ENCODE measurements at places on chromosomes 4 and X.

GRCh38 chr4:24662056-24662455 lies 77.7 kb upstream of the DHX15 start:
- DNase-seq: no peak

DNA sequence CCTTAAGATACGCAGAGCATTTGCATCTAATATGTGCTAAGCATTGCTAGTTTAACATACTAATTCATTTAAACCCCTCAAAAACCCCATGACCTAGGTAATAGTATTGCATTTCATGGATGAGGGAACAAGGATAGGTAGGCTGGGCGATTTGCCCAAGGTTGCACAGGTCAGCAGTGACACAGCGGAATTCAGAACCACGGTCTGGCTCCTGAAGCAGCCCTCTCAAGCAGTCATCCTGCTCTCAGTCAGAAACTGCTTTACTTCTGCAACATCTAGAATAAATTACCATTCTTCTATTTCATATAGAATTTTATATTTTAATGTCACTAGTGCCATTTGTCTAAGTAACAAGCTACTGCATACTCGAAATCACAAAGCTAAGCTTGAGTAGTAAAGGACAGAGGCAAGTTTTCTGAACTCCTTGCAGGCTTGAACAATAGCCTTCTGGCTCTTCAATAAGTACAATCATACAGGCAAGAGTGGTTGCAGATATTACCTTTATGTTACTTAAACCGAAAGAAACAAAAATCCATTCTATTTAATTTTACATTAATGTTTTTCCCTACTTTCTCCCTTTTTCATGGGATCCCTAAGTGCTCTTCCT lies 555 bp upstream of the SPP1 start:
- DNase-seq: no peak

- no peak for DNase-seq
These were observed 12.2 kb upstream of the TMEM128 start for GRCh38 chr4:4260185-4260751.

GRCh38 chr4:147206807-147207206 lies 261.1 kb upstream of the TTC29 start:
- DNase-seq: no peak

GRCh38 chrX:48278958-48279357 lies 23.8 kb downstream of the SSX1 start:
- no peak for DNase-seq

GRCh38 chr4:99893839-99894160 lies 427 bp downstream of the LAMTOR3 start:
- no peak for DNase-seq

GRCh38 chrX:333611-334311 lies 15.2 kb upstream of the GTPBP6 start:
- DNase-seq: no peak

- no peak for DNase-seq
These were observed 32.7 kb upstream of the JADE1 start for GRCh38 chr4:128776794-128777216.

- DNase-seq: no peak
These were observed 32.4 kb downstream of the ATP2B3 start for GRCh38 chrX:153549807-153550206.

- no peak for DNase-seq
These were observed 82.8 kb downstream of the ARSF start for GRCh38 chrX:3124031-3124430.

- no peak for DNase-seq
These were observed 44.0 kb downstream of the RELL1 start for GRCh38 chr4:37641886-37642849.

DNA sequence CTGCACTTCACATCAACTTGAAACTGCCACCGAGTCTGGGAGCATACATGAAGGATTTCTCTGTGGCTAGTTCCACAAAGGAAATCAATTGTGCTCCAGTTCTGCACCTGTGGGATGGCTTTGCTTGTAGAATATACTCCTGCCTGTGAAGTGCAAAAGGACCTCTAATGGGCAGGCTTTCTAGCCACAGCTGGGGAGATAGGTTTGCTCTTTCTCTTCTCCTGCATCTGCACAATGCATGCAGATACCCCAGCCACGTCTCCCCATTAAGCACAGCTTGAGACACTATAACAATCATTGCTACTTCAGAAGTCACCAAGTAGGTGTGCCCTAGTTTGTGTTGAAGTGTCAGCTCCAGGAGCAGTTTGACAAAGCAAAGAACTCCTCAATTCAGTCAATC lies 364.6 kb downstream of the ZIC3 start:
- DNase-seq: no peak

- DNase-seq: no peak
These were observed 84.7 kb downstream of the SCD5 start for GRCh38 chr4:82713856-82714255.

GRCh38 chr4:74628852-74629620 lies 165.3 kb downstream of the BTC start:
- no peak for DNase-seq

DNA sequence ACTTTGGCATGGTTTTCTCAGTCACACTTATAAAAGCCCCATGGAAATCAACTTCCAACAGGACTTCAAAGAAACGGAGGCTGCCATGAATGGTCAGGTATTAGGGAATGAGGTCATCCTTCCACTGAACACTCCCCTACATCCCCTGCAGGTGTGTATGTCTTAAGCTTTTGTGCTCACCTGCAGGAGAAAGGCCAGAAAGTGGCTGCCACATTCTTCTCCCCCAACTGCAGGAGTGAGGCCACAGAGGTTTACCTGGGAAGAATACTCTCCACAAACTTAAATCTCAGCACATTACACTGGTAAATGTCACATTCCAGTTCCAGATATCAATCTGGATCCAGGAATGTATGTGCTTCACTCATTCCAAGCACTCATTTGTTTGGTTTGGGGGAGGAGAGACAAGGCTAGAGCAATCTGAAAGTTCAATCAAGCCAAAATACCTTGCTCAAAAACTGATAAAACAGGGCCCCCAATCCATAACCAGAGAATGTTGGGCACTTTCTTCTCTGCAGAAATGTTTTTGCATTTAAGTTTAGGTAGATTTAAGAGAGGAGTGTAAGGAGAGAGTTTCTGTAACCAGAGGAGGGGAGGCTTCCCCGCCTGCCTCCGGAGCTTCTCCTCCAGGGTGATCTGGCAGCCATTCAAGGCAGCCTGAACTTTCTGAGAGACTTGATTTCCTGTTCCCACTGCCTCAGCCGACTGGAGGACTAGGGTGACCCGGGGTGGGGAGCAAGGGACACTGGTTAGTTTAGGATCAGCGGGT lies 15.4 kb downstream of the FAM9C start:
- DNase-seq: no peak

- DNase-seq: no peak
These were observed at the start of gene GSX2 for GRCh38 chr4:54099748-54100574. Gene GSX2 (plus strand): TSS chr4:54100163. CDS start chr4:54100345, 182 bp downstream.

GRCh38 chrX:97538745-97539144 lies 655.0 kb downstream of the RPA4 start:
- DNase-seq: no peak

- no peak for DNase-seq
These were observed 12.7 kb upstream of the PAQR3 start for GRCh38 chr4:78951862-78952472.

DNA sequence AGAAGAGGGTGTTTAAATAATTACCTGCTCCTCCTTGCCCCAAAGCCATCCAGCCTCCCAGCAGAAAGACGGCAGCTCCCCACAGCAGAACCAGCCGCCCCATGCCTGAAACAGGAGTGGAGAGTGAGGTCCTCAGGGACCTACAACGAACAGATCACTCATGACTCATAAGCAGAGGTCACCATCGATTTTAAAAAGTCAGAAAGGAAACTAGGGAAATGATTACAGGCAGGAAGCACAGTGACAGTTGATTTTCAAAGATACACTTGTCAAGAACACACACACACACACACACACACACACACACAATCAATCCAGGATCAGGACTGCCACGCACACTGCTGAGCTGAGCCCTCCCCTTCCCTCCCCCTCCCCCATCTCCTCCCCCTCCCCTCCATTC lies at the start of gene CRLF2:
TSS of gene CRLF2 (minus strand) at position 118 of the 400 bp plus-strand sequence. CDS start at position 103, 15 bp downstream.
- DNase-seq: no peak

GRCh38 chr4:3852309-3852708 lies 86.1 kb downstream of the ADRA2C start:
- DNase-seq: no peak
